A673 (cell line): ENCODE measurements at places on chromosomes 1 and 21. TPM values are rescaled to one million over a fixed set of nuclear protein-coding genes. Genes with fewer than 3 reads are reported as not detected.

- no peaks in the 10 kb centered on the region for H3K36me3 ChIP-seq
- H3K27ac ChIP-seq: no peak overlapping the region
- no peaks in the 10 kb centered on the region for H3K4me1 ChIP-seq
- H3K27me3 ChIP-seq: no peaks in the 10 kb centered on the region
- no peak overlapping the region for H3K4me3 ChIP-seq
These were observed 44.8 kb downstream of the NTPCR start for GRCh38 chr1:232995189-232995588.

DNA sequence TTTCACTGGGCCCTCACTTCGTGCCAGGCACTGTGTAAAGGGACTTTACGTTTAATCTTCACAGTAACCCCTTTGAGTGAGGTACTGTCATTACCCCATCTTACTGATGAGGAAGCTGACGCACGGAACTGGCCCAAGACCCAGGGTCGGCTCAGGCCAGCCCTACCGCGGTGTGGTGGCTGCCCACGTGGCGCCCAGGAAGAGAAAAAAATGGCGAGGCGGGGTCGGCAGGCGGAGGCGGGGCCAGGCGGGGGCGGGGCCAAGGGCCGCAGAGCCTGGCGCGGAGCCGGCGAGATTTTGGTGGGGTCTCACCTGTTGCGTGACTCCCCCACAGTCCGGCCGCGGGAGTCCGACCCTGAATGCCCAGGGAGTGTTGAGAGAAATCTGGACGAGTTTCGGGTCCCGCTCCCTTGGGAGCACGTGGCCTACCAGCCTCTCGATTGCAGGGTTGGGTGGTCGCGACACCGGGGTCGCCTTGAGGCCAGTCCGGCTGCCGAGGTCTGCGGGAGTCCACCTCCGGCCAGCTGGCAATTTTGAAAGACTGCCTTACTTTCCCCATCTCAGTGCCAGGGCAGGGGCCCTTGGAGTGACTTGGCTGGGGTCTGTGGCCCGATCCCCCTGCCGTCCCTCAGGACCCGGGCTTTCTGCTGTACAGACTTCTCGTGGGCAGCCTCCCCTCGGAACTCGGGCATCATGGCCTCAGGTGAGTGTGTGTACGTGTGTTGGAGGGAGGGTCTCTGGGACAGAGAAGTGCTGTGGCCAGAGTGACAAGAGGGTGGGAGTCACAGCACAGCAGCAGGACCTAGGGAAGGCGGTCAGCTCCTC lies at the start of the genes AMPD2 and GNAT2:
AMPD2 (plus strand) TSS at position 262 of the 825 bp plus-strand sequence. CDS start 1,339 bp downstream, outside the sequence.
GNAT2 (minus strand) TSS at position 41 of the 825 bp plus-strand sequence. CDS start 6,746 bp downstream, outside the sequence.
- H3K4me1 ChIP-seq: peaks cover 49% of the 10 kb centered on the region
- H3K4me3 ChIP-seq: peak within 1 kb of the TSS; percentile 88
- H3K36me3 ChIP-seq: no peaks in the 10 kb centered on the region
- no peaks in the 10 kb centered on the region for H3K27me3 ChIP-seq
- peak; percentile 74 for DNase-seq

GRCh38 chr1:20962576-20963258 lies 175.6 kb upstream of the HP1BP3 start:
- no peaks in the 10 kb centered on the region for H3K4me1 ChIP-seq
- no peak overlapping the region for H3K27ac ChIP-seq
- no peak for DNase-seq
- no peak overlapping the region for H3K4me3 ChIP-seq
- no peaks in the 10 kb centered on the region for H3K36me3 ChIP-seq

The DNALI1 gene
- 6.3 and 11.8 TPM in 2 replicates for total RNA-seq

The THEM5 gene
- total RNA-seq: not detected in 2 replicates

- H3K27ac ChIP-seq: no peak overlapping the region
- no peak overlapping the region for H3K4me3 ChIP-seq
- H3K36me3 ChIP-seq: no peaks in the 10 kb centered on the region
- peak; percentile 74 for DNase-seq
- H3K4me1 ChIP-seq: no peaks in the 10 kb centered on the region
These were observed 1.9 kb downstream of the MANEAL start for GRCh38 chr1:37795340-37796125.

GRCh38 chr1:50976111-50976889 lies 6.3 kb downstream of the CDKN2C start:
- H3K27me3 ChIP-seq: no peaks in the 10 kb centered on the region
- H3K36me3 ChIP-seq: peaks cover 19% of the 10 kb centered on the region
- peak; percentile 46 for DNase-seq
- H3K27ac ChIP-seq: peak overlapping the region; percentile 98
- H3K4me1 ChIP-seq: peaks cover 47% of the 10 kb centered on the region

DNA sequence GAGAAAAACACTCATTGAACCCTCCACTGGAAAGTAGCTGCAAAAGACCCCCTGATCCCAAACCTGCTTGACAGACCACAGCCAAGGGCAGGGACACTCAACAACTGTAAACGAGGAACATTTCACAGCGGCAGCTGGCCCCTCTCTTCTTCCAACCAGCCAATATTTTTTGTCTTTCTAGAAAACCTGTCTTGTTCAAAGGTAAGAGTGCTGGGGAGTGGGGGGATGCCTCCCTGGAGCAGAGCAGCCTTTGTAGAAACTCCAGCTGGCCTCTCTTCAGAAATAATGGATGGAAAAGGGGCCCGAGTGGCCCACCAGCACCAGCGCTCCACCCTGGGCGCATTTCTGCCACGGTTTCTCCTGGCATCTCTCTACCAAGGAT lies 384.0 kb downstream of the RRAGC start:
- peaks cover 17% of the 10 kb centered on the region for H3K4me1 ChIP-seq
- H3K36me3 ChIP-seq: no peaks in the 10 kb centered on the region
- H3K4me3 ChIP-seq: no peak overlapping the region
- DNase-seq: no peak
- no peak overlapping the region for H3K27ac ChIP-seq

The GJA8 gene
- total RNA-seq: not detected in 2 replicates

The SH3BP5L gene
- total RNA-seq: 26.7 and 28.6 TPM in 2 replicates

The FCER1G gene
- 1.2 and 1.5 TPM in 2 replicates for total RNA-seq

DNA sequence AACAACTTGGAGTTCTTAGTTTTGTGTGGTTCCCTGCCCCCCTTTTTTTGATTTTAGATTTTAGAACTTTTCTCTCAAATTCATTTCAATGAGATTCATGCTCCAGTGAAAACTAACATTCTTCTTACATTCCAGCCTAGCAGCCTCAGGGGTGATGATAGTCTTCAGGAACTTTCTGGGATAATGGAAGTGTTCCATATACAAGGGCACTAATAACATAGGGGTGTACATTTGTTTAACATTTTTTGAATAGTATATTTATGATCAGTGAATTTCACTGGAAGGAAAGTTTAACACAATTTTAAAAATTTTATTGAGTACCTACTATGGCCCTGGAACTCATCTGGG lies 61.4 kb upstream of the ZNF648 start:
- H3K27ac ChIP-seq: no peak overlapping the region
- no peak for DNase-seq
- no peaks in the 10 kb centered on the region for H3K4me1 ChIP-seq
- H3K4me3 ChIP-seq: no peak overlapping the region
- H3K36me3 ChIP-seq: no peaks in the 10 kb centered on the region

GRCh38 chr21:17612565-17613241 lies at the start of gene BTG3:
BTG3 (minus strand) TSS chr21:17612901; CDS start chr21:17609144, 3,757 bp downstream.
- H3K36me3 ChIP-seq: peaks cover 14% of the 10 kb centered on the region
- peak; percentile 89 for DNase-seq
- H3K27me3 ChIP-seq: no peaks in the 10 kb centered on the region

GRCh38 chr1:232780354-232780753 lies 24.9 kb upstream of the MAP10 start:
- no peak for DNase-seq
- no peak overlapping the region for H3K4me3 ChIP-seq
- no peaks in the 10 kb centered on the region for H3K27me3 ChIP-seq
- no peaks in the 10 kb centered on the region for H3K4me1 ChIP-seq
- no peak overlapping the region for H3K27ac ChIP-seq
- H3K36me3 ChIP-seq: no peaks in the 10 kb centered on the region

The C1QC gene
- not detected in 2 replicates for total RNA-seq

GRCh38 chr1:109356915-109357314 lies 40.8 kb downstream of the SORT1 start:
- H3K27me3 ChIP-seq: no peaks in the 10 kb centered on the region
- no peaks in the 10 kb centered on the region for H3K36me3 ChIP-seq
- H3K27ac ChIP-seq: no peak overlapping the region
- H3K4me1 ChIP-seq: no peaks in the 10 kb centered on the region
- no peak overlapping the region for H3K4me3 ChIP-seq

The ANGPTL3 gene
- not detected in 2 replicates for total RNA-seq

The S100B gene
- total RNA-seq: not detected in 2 replicates

The FOXO6 gene
- total RNA-seq: 6.1 and 7.6 TPM in 2 replicates

The VWA1 gene
- 0.92 and 2.7 TPM in 2 replicates for total RNA-seq

GRCh38 chr1:91501523-91501851 lies 836 bp downstream of the CDC7 start:
- peaks cover 17% of the 10 kb centered on the region for H3K4me1 ChIP-seq
- H3K27me3 ChIP-seq: no peaks in the 10 kb centered on the region
- peak overlapping the region; percentile 56 for H3K4me3 ChIP-seq
- DNase-seq: no peak
- peaks cover 3% of the 10 kb centered on the region for H3K36me3 ChIP-seq

DNA sequence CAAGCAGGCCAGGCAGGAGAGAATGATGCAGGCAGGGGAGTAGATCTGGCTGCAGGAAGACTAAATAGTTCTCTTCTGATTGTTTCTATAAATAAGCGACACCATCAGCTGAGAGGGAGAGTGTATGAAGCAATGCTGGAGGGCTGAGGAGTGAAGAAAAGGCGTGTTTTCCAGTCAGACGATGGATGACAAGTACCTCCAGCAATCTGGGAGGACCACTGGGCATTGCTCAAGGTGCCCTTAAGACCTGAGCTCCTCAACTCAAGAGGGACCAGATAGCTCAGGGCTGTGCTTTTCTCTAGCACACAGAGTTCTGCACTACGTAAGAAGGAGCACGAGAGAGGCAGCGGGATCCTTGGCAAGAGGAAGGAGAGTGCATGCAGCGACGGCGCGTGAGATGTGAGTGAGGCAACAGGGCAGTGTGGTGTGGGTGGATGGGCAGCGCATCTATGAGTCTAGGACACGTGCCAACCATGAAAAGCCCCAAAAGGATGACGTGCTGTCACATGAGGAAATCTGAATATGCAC lies 36.0 kb downstream of the PABPC4 start:
- no peaks in the 10 kb centered on the region for H3K27me3 ChIP-seq
- no peak overlapping the region for H3K4me3 ChIP-seq
- no peak overlapping the region for H3K27ac ChIP-seq
- no peaks in the 10 kb centered on the region for H3K36me3 ChIP-seq
- DNase-seq: no peak
- no peaks in the 10 kb centered on the region for H3K4me1 ChIP-seq

The BSDC1 gene
- 47.4 and 48.0 TPM in 2 replicates for total RNA-seq

DNA sequence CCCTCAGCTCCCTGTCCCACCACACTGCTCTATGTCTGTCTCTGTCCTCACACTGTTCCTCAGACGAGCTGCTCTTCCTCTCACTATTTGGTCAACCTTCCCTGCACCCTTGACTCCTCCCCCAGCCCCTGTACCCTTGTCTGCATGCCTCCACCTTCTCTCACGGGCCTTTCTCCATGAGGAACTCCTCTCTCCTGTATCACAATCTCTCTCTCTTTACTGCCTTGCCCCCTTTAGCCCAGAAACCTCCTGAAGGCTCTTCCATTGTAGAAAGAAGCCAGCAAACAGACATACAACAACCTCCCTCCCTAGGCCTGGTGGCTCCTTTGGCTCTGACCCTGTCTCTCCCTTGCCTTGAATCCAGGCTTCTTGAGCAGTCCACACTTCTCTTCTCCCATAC lies 251.6 kb upstream of the CSF3R start:
- H3K4me1 ChIP-seq: no peaks in the 10 kb centered on the region
- H3K4me3 ChIP-seq: no peak overlapping the region
- no peaks in the 10 kb centered on the region for H3K36me3 ChIP-seq

The SPRR2A gene
- not detected in 2 replicates for total RNA-seq

- H3K4me1 ChIP-seq: no peaks in the 10 kb centered on the region
- no peaks in the 10 kb centered on the region for H3K27me3 ChIP-seq
- H3K36me3 ChIP-seq: peaks cover 71% of the 10 kb centered on the region
- no peak for DNase-seq
- H3K4me3 ChIP-seq: no peak overlapping the region
These were observed 15.2 kb upstream of the NBPF1 start for GRCh38 chr1:16628361-16629111.

GRCh38 chr1:10304295-10304694 lies 93.9 kb downstream of the KIF1B start:
- no peak overlapping the region for H3K4me3 ChIP-seq
- DNase-seq: no peak
- no peak overlapping the region for H3K27ac ChIP-seq
- no peaks in the 10 kb centered on the region for H3K27me3 ChIP-seq
- peaks cover 32% of the 10 kb centered on the region for H3K36me3 ChIP-seq

DNA sequence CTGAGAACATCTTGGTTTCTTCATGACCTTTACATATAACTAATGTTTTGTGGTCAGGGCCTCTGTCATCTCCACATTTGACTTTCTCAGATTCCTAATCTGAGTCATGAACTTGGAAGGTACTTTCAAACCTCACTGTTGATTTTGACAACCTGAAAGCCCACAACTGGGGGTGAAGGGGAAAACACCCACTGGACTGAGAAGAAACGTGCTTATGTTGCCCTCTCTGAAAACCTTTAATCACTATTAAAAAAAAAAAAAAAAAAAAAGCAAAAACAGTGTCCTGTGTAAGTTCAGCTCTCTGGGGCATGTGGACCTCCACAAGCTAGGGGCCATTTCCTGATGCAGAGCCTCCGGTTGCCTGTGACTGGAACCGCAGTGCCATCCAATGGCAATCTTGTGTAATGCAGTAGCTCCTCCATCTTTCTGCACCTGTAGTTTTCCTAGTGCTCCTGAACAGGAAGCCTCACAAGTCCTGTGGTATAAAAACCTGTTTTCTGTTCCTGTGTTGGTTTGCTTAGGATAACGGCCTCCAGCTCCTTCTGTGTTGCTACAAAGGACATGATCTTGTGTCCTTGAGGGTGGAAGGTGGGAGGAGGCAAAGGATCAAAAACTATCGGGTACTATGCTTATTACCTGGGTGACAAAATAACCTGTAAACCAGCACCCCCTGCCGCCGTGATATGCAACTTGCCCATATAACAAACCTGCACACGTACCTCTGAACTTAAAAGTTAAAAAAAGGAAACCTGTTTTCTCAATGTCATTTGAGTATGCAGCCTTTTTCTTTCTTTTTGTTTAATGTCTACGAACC lies 124.5 kb downstream of the ZNF648 start:
- no peak overlapping the region for H3K4me3 ChIP-seq
- no peak overlapping the region for H3K27ac ChIP-seq
- no peaks in the 10 kb centered on the region for H3K4me1 ChIP-seq
- no peaks in the 10 kb centered on the region for H3K36me3 ChIP-seq
- peak; percentile 60 for DNase-seq
- H3K27me3 ChIP-seq: peaks cover 30% of the 10 kb centered on the region

The ZSWIM5 gene
- total RNA-seq: 0.46 and 0.67 TPM in 2 replicates

- peak; percentile 61 for DNase-seq
- H3K36me3 ChIP-seq: no peaks in the 10 kb centered on the region
- no peaks in the 10 kb centered on the region for H3K27me3 ChIP-seq
- H3K4me3 ChIP-seq: peak overlapping the region; percentile 89
- H3K4me1 ChIP-seq: peaks cover 18% of the 10 kb centered on the region
These were observed 923 bp upstream of the IFNGR2 start for GRCh38 chr21:33402001-33402979.

- no peak for DNase-seq
- H3K27ac ChIP-seq: no peak overlapping the region
- no peaks in the 10 kb centered on the region for H3K27me3 ChIP-seq
- H3K4me1 ChIP-seq: no peaks in the 10 kb centered on the region
- H3K36me3 ChIP-seq: no peaks in the 10 kb centered on the region
These were observed 105.5 kb downstream of the RPE65 start for GRCh38 chr1:68344208-68344607.

The OR2L13 gene
- total RNA-seq: not detected in 2 replicates

The SOX13 gene
- 9.4 and 11.5 TPM in 2 replicates for total RNA-seq
